ENCODE measurements at places on chromosomes 16 and 17.
A peak's percentile ranks its signal among the peaks of the same experiment; 100 is the strongest.

DNA sequence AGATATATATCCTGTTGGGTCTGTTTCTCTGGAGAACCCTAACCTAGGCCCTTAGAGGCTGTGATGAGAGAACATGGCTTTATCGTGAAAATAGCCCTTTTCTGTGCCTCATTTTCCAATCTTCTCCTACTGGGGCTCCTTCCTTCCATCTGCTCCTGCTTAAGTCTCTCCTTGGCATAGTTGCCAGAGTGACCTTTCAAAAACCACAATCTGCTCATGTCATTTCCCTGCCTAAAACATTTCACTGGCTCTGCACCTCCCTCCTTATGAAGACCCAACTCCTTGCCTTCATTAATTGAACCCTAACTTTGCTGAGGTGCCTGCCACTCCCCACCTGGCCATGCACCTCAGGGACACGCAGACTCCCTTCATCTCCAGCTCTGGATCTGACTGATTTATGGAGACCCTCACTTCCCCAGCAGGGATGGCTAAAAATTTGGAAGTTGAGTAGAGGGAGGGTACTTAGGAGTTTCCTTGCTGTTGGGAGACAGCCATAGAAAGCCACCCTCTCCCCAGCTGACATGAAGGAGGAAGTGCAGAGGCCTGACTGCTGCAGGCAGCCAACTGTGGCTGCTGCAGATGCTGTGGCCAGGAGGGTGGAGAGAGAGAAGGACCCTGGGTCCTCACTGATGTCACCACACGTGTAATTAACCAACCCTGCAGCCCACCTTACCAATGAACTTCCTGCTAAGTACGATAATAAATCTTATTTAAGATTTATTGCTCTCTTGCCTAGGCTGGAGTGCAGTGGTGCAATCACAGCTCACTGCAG is 6.3 kb upstream of the GGA2 start:
- peak; percentile 14 for DNase-seq

- no peak for DNase-seq
Observed at GRCh38 chr17:69819316-69820087, 255.5 kb upstream of the KCNJ16 start.

- DNase-seq = no peak
Observed at GRCh38 chr16:17018585-17018939, 452.2 kb downstream of the XYLT1 start.

DNA sequence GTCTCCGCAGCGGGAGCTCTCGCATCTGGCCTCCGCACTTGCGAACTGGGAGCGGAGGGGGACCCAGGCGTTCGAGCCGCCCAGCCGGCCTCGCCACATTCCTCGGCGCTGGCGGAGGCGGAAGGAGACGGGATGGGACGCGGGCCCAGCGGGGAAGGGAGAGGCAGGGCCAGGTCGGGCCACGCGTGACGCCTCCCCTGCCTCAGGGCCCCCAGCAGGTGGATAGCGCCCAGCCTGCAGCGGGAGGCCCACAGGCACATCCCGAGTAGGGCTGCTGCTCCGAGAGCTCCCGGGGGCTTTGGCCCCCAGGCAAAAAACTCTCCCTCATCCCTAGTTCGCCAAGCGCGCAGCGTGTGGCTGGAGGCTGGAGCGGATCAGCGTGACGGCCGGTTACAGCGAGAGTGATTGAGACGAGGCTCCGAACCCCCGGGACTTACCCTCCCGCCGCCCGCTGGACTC is 800 bp downstream of the PLEKHH3 start:
- DNase-seq = no peak

GRCh38 chr16:229731-230281 is 557 bp upstream of the LUC7L start:
- DNase-seq = no peak

- DNase-seq = no peak
Observed at GRCh38 chr16:67442581-67443255, 11.8 kb downstream of the HSD11B2 start.

GRCh38 chr17:27905447-27906225 is 12.5 kb upstream of the LYRM9 start:
- DNase-seq = no peak

DNA sequence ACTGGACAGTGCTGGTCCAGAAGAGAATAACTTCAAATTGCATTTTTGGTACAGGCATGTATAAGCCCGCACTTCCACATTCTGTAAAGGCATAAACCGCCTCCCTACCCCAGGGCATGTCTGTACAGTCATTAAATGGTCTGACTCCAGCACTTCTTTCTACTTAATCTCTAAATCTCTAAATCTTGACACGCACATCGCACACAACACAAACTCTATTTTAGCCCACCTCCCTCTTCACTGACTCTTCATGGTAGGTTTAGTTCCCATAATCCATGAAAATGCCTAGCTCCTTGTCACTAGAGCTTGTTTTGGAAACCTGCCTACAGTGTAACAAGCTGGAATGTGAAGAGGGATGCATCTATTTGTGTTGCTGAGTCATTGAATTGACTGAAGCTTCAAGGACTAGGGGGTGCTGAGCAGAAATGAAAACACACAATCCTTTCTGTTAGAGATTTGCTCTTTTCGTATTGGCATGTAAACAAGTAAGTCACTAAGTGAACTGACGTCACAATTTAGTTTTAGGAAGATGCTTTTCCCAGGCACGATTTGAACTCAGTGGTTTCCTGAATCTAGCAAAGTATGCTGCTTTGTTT is 1.6 kb upstream of the DUSP14 start:
- no peak for DNase-seq

Data from GDM1 (cell line).